Stimulated activated CD8-positive, alpha-beta memory T cell treated with anti-CD3 and anti-CD28 coated beads, Interleukin-15, amount 100 ng/mL, for 24 hours (primary cell): ENCODE measurements at places on chromosomes 5 and 9.

DNA sequence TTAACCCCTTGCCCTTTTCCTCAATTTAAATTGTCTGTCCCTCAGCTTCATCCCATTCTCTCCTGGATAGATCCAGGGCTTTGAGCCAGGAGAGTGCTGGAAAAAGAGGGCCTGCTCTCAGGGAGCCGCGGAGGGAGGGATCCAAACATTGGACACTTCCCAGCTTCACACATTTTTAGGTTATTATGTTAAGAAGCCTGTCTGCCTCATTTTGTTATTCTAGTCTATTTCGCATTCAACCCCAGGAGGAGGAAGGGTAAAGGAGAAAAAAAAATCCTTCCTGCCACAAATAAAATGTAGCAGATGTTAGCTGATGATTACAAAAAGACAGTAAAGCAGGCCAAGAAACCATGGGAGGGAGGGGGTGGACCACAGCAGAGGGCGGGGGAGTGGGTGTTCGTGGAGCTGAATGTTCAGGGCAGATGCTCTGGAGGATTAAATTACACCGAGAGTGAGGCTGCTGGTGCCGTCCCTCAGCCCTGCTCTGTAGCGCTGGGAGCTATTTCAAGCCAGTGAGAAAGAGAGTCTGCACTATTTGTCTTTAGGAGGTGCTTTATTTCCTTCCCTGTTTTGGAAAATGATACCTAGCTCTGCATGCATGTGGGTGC, 60.6 kb upstream of the ZFR start:
- DNase-seq = no peak

GRCh38 chr5:112861638-112861985, 525 bp downstream of the SRP19 start:
- DNase-seq = no peak

DNA sequence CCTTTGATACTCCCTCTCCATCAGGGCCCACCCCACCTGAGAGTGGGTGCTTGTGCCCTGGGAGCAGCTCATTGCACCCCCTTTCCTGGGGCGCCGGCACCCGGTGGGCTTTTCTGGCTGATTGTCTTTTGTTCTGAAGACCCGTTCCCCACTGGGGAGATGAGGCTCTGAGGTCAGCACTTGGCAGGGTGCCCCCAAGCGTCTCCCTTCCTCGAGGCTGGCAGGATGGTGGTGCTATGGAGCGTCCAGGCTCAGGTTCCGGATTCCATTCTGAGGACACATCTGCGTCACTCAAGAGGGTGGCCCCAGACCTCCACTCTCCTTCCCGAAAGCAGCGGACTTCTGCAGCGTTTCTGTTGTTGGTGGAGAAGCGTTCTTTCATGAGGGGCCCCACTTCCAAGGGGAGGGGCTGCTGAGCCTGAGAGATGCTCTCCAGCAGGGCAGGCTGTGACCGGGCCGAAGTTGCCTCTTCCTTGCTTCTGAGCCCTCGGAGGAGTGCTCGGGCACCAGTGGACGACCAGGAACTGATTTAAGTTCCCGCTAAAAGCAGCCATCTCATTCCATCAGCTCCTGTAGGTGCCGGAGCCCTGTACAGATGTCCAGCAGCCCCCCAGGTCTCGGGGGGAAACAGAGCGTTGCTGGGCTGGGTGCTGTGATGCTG, 42.2 kb downstream of the COL5A1 start:
- DNase-seq = no peak

DNA sequence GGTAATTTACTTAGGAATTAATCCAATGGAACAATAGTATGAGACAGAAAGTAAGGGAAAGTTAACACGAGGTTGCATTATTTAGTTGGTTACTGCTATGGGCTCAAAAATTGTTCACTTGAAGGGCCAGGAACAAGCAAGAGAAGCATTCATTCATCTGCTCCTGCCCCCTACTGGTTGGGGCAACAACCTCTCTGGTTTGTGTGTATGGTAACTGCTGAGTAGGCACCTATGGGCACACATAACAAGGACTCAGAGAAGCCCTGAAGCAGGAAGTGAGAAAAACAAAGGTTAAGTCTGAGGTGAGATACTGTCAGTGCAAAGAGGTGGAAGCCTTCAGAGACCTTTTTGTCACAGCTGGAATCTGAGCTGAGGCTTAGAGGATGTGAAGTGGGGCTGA, 34.4 kb upstream of the RANBP6 start:
- no peak for DNase-seq
